ENCODE measurements at places on chromosomes 5 and 9. TPM values are rescaled to one million over a fixed set of nuclear protein-coding genes. Genes with fewer than 3 reads are reported as not detected.

The PCDHB12 gene
- not detected for total RNA-seq

The GPX8 gene
- total RNA-seq, result not detected

The WDR38 gene
- not detected for total RNA-seq

The PTGR1 gene
- 1.8 TPM for total RNA-seq

DNA sequence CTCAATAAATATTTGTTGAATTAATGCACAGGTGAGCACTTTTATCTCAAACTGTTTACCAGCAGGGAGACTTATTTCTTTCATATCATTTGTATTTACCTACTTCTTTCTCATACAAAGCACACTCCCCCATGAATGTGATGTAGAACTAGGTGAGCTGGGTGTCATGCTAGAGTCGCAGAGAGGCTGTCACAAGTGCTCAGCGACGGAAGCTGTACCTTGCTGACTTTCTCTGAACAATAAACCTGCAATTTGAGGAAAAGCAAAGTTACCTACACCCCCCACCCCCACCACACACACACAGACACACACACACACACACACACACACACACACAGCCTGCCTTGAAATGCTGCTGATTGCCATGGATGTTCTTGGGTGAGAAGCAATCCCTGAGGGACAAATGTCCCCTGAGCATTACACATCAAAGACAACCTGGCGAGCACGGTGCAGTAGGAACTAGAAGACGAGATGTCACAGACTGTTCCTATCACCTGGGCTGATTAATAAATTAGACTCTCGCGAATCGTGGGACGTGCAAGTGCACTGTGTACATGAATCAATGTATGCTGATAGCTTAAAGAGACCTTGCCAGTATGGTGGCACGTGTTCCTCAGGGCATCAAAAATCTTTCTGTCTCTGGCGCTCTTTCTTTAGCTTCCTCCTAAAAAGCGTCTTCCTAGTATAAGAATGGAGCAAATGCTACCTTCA is 66.1 kb downstream of the BRINP1 start:
- H3K36me3 ChIP-seq, result no peaks in the 10 kb centered on the region
- DNase-seq, result no peak
- H3K4me3 ChIP-seq, result no peak overlapping the region
- H3K4me1 ChIP-seq, result no peaks in the 10 kb centered on the region
- no peak overlapping the region for H3K27ac ChIP-seq

DNA sequence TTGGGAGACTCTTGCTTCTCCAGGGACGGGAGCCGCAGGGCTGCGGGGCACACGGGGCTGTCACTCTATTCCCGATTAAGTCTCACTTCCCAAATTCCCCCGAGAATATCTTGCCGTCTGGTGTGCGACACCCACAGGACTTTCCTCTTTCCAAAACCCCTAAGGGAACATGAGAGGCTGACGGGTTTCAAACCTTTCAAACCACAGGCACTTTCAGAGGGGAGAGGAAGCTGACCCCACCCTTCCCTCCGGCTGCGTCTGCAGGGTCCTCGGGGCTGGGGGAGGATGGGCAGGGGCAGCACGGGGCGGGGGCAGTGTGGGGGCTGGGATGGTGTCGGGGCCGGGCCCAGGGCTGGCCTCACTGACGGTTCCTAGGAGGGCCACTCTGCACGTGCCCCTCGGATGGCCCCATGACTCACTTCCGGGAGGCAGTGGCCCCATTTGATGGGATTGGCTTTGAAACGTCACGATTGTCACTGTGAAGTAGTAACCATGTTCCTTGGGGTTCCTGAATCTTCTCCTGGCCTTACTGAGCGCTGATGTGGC is 38.2 kb downstream of the SLC9A3 start:
- H3K27ac ChIP-seq, result no peak overlapping the region
- H3K36me3 ChIP-seq, result no peaks in the 10 kb centered on the region
- no peak for DNase-seq
- H3K27me3 ChIP-seq, result peaks cover 1% of the 10 kb centered on the region
- H3K4me1 ChIP-seq, result no peaks in the 10 kb centered on the region
- no peak overlapping the region for H3K4me3 ChIP-seq

- no peaks in the 10 kb centered on the region for H3K36me3 ChIP-seq
- no peak overlapping the region for H3K27ac ChIP-seq
- no peaks in the 10 kb centered on the region for H3K4me1 ChIP-seq
- H3K27me3 ChIP-seq, result no peaks in the 10 kb centered on the region
- DNase-seq, result no peak
Measured at GRCh38 chr9:16309469-16310271, 560.8 kb downstream of the BNC2 start.

GRCh38 chr5:17261075-17261474 is 43.6 kb downstream of the BASP1 start:
- H3K27ac ChIP-seq, result no peak overlapping the region
- no peaks in the 10 kb centered on the region for H3K27me3 ChIP-seq
- H3K36me3 ChIP-seq, result no peaks in the 10 kb centered on the region
